ENCODE measurements at places on chromosomes 11 and 22.

DNA sequence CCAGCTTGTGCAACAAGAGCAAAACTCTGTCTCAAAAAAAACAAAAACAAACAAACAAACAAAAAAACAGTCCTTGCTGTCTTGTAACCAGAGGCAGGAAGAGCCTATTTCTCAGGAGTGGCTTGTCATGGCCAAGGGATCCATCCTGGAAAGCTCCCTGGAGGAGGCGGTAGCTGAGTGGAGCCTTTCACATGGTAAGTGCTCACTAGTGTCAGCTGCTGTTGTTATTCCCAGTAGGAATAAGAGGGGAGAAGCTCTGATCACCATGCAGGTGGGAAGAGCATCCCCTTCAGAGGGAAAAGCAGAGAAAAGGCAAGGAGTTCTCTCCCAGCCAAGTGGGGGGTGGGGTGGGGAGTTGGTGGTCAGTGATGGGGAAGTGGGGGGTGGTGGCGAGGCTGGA, 54.6 kb upstream of the WNT7B start:
- DNase-seq: no peak

- no peak for DNase-seq
These were observed 181.5 kb downstream of the CWF19L2 start for GRCh38 chr11:107276077-107276476.

- no peak for DNase-seq
These were observed 7.1 kb upstream of the KCNJ11 start for GRCh38 chr11:17395554-17395961.

- DNase-seq: no peak
These were observed 100.7 kb downstream of the FAR1 start for GRCh38 chr11:13769188-13769587.

DNA sequence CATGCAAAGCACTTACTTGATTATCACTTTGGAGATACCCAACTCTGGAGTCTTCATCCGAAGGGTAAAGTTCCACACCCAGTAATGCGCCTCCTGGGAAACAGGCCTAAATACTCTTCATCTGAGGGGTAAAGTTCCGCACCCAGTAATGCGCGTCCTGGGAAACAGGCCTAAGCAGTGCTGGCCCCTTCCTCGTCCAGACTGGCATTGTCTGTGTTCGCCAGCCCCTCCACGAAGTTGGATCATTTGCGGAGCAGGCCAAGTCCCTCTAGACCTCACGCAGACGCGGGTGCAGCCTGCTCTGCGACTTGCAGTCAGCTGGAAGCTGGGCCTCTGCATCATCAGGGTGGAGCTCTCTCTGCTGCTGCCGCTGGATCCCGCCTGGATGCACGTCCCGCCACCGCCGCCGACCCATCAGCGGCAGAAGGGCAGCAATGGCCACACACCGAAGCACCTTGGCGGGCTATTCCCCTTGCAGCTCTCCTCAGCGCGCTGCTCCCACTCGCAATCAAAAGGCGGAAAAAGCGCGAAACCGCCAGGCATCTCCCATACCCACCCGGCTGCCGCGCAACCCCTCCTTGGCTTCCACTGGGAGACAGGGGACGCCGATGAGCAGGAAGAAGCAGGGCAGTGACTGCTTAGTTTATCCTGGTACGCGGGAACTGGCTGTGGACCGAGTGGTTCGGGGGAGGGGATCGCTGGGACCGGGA, 34.1 kb upstream of the GLYATL1 start:
- no peak for DNase-seq

DNA sequence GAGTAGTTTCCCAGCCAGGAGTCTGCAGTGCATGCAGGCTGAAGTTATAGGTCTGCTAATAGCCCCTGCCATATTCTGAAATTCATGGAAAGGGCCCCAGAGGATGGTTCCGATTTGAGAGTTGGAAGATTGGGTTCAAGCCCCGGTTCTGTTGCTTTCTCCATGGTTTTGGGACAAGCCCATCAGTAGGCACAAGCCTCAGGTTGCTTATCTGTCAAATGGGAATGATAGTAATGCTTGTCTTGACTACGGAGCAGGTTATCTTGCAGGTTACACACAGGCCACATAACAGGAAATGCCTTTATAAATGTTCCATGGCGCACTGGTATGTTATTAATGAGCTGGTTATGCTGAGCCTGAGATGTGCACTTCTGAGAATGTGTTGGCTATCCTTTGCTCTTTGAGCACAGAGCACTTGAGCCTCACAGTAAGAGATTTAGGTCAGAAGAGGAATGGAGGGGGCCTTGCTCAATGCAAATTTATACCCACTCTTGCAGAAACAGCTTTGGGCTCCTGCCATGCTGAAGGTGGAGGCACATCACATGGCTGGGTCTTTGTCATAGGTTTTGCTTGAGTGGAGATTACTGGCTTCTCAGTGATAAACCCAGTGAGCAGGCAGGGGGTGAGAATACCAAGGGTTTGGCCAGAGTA, 47.1 kb downstream of the ZNRF3 start:
- DNase-seq: no peak

GRCh38 chr11:7436657-7437056, 48.6 kb upstream of the OLFML1 start:
- DNase-seq: no peak

GRCh38 chr11:110305169-110306018, 9.0 kb upstream of the RDX start:
- no peak for DNase-seq

DNA sequence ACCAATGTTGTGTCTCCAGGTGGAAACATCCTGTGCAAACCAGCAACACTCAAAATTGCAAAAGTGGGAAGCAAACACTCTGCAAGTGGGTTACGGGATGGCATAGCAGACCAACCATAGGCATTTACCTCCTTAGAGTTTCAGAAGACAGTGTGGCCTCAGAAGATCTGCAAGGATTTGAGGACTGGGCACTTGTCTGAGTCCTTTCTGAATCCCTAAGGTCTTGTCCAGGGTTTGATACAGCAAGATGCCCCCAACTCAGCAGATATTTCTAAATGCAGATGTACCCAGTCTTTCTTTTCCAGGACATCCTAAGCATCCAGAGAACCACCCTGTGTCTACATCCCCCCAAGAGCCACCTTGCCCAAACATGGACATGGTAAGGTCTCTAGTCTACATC, 51.7 kb upstream of the SHANK2 start:
- no peak for DNase-seq

GRCh38 chr22:35219012-35219411, 38.3 kb upstream of the HMGXB4 start:
- no peak for DNase-seq

DNA sequence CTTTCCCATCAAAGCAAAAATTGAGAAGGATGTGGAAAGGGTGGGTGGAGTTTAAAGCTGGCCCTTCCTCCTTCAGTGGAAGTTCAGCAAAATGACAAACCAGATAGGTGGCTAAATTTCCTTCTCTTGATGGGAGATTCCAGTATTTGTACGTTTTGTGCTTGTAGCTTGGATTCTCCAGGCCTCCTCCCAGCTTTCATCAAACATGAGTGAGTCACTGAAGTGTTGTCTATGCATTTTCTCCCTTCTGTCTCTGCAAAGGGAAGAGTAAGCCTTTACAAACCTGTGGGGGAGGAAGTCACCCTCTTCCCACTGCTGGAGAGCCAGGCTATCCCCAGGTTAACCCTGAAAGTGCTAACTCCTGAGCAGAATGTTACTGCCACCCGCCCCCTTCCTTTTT, 6.4 kb downstream of the MARK2 start:
- no peak for DNase-seq

- DNase-seq: no peak
These were observed 298.2 kb downstream of the DDX10 start for GRCh38 chr11:108963118-108963517.

GRCh38 chr22:41842996-41843970, 10.4 kb downstream of the SREBF2 start:
- no peak for DNase-seq

DNA sequence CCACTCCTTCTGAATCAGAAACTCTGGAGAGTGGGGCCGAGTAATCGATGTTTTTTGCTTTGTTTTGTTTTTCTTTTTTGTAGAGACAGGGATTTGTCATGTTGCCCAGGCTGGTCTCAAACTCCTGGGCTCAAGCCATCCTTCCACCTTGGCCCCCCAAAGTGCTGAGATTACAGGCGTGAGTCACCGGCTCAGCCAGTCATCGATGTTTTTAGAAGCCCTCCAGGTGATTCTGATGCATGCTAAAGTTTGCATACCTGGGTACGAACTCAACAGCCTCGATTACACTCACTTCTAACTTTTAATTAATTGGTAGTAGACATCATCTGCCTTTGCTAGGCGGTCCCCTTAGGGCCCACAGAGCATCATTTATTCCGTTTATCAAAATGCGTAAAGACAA, 50.3 kb downstream of the C11orf71 start:
- no peak for DNase-seq

DNA sequence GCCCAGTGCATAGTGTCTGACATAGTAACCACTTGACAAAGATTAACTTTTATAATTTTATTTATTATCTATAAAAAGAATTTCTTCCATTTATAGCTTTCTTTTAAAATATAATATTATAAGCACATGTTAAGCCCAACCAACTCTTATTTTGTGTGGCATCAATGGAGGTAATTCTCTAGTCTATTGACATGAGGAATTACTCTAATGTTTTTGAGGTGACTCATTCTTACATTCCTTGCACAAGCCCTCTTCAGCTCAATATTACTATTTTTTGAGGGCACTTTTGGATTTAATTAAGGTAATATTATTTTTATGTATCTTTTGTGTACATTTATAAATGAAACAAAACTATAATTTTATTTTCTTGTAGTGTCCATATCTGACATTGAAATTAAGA, 59.6 kb downstream of the AASDHPPT start:
- no peak for DNase-seq

DNA sequence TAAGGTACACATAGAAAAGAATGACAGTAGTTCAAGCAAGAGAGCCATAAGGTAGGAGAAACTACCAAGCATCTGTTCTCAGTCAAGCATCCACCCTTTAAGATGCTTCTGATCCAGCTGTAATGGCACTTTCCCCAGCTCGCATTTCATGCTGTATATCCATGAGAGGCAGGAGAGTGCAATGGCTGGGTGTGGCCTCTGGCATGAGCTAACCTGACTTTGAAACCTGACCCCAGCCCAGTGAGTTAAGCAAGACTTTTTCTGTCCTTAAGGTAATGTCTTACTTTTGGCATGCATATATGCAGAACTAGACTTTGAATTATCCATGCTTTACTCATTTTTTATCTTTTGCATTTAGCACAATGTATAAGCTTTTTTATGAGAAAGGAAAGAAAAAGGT, 79.8 kb upstream of the CNTN5 start:
- DNase-seq: no peak

GRCh38 chr11:72308226-72309073, 64.5 kb upstream of the PHOX2A start:
- DNase-seq: no peak

DNA sequence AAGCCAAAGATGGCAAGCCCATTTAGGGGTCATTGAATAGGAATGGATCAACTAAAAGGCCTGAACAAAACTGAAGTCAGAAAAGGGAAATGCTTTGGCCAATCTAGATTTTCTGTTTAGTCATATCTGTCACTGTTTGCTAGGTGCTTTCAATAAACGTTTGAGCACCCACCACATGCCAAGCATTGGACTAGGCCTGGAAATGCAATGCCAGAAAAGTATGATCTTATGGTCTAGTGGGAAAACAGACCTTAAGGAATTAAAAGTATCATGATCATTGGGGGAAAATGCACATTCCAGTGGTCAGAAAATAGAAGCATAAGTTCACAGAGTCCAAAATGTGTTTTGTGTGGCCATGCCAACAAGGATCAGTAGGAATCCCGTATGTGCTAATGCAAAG, 76.8 kb upstream of the BIRC3 start:
- DNase-seq: no peak

- DNase-seq: no peak
These were observed 16.2 kb downstream of the MPPED1 start for GRCh38 chr22:43428005-43428485.

GRCh38 chr22:45889093-45889538, 87.8 kb downstream of the WNT7B start:
- no peak for DNase-seq

- no peak for DNase-seq
These were observed 52.7 kb downstream of the IGF2 start for GRCh38 chr11:2086239-2087040.

DNA sequence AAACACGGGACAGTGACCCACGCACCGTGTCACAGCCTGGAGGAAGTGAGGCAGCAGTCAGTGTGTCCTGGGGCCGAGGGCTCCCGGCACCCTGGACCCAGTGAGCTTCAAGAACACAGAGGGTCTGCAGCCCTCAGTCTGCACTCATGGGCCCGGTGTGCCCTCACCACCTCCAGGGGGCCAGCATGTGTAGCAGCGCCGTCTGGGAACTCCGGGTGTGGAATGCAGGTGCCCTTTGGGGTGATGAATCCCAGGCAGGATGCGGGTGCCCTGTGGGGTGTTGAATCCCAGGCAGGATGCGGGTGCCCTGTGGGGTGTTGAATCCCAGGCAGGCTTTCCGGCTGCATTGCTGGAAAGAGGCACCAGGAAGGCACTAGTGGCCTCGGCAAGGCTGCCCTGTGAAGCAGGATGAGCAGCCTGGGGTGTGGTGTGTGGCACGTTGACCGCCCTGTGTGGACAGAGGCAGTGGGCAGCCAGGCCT, 1399.9 kb downstream of the BRD1 start:
- no peak for DNase-seq

- no peak for DNase-seq
These were observed 24.0 kb downstream of the SMCO4 start for GRCh38 chr11:93519179-93519578.

DNA sequence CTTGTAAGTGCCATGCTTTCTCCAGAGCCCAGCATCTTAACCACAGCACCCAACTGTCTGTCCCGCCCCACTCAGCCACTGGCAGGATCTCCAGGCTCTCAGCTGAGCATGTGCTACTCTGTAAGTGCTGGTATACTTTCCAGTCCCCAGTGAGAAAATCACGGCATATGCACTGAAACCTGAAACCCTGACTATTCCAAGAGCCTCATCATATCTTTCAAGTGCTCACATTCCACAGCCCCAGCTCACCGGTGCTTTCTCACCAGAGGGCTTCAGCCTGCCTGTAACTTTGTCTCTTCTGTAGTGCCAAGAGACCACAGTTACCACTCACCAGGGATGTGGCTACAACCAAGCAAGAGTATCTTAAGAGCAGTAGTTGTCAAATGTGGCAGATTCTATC, 24.4 kb upstream of the PAMR1 start:
- DNase-seq: no peak

GRCh38 chr11:126109941-126110731, 47.5 kb upstream of the CDON start:
- DNase-seq: no peak

DNA sequence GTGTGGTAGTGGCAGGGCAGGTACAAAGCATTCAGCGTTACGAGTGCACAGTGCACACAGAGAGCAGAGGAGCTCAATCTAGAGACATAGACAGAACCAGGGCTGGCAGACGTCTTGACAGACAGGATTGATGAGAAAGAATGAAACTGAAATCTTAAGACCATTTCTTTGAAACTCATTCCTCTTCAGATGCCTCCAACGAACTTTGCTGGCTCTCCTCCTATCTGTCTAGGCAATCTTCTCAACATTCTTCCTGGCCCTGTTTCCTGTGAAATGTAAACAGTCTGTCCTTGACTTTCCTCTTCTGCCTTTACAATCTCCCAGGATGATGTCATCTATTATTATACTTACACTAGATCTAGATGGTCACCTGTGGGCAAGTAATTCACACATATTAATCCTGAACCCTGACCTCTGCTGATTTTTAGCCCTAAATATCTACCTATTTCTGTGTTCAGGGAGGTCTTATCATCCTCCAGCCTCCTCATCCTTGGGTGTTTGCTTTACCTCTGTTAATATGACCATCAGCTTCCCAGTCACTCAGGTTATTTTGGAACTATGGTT, 119.5 kb downstream of the ENTHD1 start:
- no peak for DNase-seq

- DNase-seq: no peak
These were observed 648.7 kb upstream of the CCDC179 start for GRCh38 chr11:23509023-23509422.
